ENCODE measurements at places on chromosomes 12 and 14. TPM values are rescaled to one million over a fixed set of nuclear protein-coding genes. Genes with fewer than 3 reads are reported as not detected.
A peak's percentile ranks its signal among the peaks of the same experiment; 100 is the strongest.

DNA sequence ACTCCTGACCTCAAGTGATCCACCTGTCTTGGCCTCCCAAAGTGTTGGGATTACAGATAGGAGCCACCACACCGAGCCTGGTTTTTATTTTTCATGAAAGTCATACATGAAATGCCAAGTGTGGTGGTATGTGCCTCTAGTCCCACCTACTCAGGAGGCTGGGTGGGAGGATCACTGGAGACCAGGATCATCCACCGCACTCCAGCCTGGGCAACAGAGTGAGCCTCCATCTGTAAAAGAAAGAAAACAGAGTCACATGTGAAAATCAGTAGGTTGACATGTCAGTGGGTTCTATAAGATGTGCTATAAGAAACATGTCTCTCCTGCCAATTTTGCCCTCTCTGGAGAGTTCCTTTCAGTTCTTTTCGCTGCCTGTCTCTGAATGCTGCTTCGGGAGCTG, 28.2 kb downstream of the ANKRD9 start:
- DNase-seq: no peak

DNA sequence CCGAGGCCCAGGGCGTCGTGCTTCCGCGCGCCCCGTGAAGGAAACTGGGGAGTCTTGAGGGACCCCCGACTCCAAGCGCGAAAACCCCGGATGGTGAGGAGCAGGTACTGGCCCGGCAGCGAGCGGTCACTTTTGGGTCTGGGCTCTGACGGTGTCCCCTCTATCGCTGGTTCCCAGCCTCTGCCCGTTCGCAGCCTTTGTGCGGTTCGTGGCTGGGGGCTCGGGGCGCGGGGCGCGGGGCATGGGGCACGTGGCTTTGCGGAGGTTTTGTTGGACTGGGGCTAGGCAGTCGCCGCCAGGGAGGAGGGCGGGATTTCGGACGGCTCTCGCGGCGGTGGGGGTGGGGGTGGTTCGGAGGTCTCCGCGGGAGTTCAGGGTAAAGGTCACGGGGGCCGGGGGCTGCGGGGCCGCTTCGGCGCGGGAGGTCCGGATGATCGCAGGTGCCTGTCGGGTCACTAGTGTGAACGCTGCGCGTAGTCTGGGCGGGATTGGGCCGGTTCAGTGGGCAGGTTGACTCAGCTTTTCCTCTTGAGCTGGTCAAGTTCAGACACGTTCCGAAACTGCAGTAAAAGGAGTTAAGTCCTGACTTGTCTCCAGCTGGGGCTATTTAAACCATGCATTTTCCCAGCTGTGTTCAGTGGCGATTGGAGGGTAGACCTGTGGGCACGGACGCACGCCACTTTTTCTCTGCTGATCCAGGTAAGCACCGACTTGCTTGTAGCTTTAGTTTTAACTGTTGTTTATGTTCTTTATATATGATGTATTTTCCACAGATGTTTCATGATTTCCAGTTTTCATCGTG, 612 bp downstream of the MDM2 start:
- DNase-seq: peak; percentile 46

- DNase-seq: no peak
Measured at GRCh38 chr14:45051180-45051579, 32.7 kb upstream of the PRPF39 start.

DNA sequence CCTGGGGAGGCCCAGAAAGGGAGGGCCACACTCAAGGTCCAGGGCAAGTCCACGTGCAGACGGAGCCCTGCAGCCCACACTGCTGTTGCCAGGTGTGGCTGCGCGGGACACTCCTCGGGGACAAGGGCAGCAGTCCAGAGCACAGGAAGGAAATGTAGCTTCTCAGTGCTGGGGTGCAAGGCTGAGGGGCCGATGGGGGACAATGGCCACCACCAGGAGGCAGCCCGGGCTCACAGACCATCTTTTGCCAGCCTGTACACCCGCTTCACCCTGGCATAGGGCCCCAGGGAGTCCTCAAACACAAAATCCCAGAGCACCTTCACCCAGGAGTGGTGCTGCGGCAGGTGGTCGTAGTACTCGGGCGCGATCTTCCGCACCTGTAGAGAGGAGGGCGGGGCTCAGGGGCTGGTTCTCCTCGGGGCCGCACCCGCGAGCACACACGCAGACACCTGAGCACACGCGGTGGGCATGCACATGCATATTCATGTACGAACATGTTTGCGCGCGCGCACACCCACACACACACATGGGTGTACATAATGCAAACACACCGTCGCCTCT, 12.8 kb downstream of the DEGS2 start:
- DNase-seq: no peak

The VCPKMT gene
- total RNA-seq: 9.7 TPM

Measured in omental fat pad (tissue), 4 donors.